Hematopoietic multipotent progenitor cell treated with erythropoietin and hydrocortisone succinate and interleukin-3 and kit ligand, for 8 days (in vitro differentiated cells): ENCODE measurements at places on chromosomes 6 and 20.

GRCh38 chr6:7827142-7827541, 83.4 kb downstream of the TXNDC5 start:
- DNase-seq: no peak

DNA sequence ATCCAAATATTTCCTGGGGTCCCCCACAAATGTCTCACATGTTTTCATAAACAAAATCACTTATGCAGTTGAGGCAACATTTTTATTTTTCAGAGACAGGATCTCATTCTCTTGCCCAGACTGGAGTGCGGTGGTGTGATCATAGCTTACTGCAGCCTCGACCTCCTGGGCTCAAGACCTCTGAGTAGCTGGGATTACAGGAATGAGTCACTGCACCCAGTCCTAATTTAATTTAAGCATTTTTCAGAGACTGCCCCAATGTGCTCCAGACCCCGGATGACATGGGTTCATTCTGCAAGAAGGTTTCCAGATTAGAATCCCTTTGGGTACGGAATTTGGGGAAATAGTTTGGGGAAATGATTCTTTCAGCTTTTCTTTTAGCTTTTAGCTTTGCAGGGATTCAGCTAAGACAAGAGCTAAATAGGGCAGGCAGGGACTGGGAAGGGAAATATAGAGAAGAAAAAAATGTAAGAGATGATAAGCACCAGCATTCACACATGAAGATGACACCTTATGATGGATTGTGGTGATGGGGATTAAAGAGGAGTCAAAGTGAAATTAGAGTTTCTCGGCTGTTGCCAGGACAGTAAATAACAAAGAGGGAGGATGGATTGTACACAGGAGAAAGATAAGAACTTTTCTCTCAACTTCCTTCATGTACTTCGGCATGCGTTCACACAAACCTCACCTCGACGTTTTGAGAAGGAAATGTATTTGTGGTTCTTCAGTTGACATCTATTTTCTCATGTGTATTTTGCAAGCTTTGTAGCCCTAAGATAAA, 169.4 kb upstream of the TAB2 start:
- DNase-seq: no peak

DNA sequence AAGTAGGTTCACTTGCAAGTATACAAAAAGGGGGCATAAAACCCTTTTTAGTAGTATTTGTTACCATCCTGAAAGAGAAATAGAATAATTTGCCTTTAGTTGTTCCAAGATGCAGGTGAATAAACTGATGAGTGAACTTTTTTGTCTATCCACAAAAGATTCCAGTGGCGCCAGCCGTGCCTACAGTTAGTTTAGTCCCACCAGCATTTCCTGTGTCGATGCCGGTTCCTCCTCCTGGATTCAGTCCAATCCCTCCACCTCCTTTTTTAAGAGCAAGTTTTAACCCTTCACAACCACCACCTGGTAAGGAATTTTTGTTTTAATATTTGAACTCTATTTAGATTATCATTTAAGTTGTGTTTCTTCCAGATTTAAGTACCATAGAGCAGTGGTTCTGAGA, 90.9 kb downstream of the SCAF8 start:
- no peak for DNase-seq

- DNase-seq: no peak
Measured at GRCh38 chr6:170047823-170048222, 243.1 kb downstream of the DLL1 start.

DNA sequence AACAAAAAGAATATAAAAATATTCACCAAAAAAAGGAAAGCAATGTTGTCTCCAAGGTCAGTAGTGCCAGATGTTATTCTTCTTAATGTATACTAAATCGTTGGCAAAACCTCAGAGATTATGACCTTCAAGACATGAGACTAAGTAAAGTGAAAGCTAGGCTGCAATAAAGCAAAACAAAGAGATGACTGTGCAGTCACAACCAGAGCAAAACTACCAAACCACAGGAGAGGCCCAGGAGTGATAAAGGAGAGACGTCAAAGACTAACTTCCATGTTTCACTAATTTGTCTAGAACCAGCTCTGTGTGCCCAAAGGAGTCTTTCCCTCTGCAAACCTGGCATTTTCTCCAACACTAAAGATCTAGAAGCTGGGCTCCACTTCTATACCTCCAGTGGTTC, 155.9 kb upstream of the POU3F2 start:
- no peak for DNase-seq

- DNase-seq: no peak
Measured at GRCh38 chr20:30288346-30288745, 969.1 kb upstream of the DEFB115 start.

GRCh38 chr6:10874207-10874606, 7.6 kb downstream of the GCM2 start:
- no peak for DNase-seq

GRCh38 chr6:156279261-156279969, 497.8 kb upstream of the ARID1B start:
- no peak for DNase-seq

GRCh38 chr20:54711071-54711470, 235.7 kb downstream of the DOK5 start:
- no peak for DNase-seq

DNA sequence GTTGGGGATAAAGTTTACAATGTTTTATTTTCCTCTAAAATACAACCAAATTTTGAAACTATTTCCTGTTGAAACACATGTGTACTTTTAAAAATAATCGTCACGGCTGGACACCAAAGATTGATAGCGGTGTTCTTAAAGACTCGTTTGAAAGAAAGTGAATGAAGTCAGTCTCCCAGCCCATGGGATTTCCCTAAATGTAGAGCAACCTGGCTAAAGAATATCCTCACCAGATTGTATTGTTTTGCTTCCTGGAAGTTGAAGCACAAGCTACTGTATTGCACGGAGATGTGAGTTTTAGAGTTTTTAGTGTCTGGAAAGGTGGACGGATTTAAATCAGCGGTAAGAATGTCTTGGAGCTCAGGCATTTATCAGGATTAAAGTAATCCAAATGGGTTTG, 189.5 kb downstream of the THBS2 start:
- no peak for DNase-seq

DNA sequence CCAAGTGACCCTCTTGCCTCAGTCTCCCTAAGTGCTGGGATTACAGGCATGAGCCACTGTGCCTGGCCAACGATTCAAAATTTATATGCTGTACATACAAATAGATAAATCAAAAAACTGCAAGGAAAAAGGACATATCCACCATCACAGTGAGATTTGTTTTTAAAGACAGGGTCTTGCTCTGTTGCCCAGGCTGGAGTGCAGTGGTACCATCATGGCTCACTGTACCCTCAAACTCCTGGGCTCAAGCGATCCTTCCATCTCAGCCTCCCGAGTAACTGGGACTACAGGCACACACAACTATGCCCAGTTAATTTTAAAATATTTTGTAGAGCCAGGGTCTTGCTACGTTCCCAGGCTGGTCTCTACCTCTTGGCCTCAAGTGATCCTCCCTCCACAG, 61.5 kb downstream of the MAP3K7 start:
- DNase-seq: no peak

- DNase-seq: no peak
Measured at GRCh38 chr6:169234634-169235033, 19.0 kb downstream of the THBS2 start.

DNA sequence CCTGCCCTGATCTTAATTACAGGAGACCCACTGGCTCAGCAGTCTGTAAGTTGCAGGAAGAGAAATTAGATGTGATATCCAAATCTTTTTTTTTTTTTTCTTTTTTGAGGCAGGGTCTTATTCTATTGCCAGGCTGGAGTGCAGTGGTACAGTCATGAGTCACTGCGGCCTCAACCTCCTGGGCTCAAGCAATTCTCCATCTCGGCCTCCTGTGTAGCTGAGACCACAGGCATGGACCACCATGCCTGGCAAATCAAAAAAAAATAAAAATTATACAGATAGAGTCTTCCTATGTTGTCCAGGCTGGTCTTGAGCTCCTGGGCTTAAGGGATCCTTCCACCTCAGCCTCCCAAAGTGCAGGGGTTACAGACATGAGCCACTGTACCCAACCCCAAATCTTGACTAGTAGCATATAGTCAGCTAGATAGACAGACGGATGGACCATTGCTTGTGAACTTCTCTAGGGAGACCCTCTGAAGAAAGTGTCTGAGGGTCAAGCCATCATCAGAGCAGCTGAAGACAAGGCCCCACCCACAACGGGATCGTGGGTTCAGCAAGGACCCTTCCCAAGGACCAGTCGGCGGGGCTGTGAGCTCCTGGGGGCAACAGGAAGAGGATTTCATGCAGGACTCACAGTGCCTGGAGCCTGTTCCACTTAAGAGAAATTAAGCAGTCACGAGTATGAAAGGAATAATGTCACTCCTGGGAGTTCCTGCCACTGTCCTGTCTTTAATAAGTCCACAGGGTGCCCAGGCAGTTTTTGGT, 222.7 kb downstream of the ANKRD60 start:
- DNase-seq: no peak
